ENCODE measurements at places on chromosomes 5 and 9.
A peak's percentile ranks its signal among the peaks of the same experiment; 100 is the strongest.

DNA sequence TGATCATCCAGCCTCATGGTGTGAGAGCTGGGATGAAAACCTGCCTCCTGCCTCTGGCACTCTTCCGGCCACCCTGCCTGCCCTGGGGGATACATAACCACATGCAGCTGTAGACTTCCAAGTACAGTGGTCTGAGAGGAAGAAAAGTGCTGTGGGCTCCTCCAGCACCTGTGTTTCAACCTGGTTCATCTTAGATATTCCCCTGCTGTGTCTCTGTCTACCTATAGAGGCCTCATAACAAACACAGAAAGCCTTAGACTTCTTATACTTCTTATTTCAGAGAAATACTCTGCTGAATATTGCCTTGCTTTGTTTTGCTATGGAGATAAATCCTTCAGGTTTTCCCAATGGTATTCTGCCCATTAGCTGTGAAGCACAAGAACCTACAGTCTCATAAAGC is 19.6 kb upstream of the TNFAIP8 start:
- DNase-seq: no peak

GRCh38 chr5:77003246-77003645 is 27.0 kb upstream of the AGGF1 start:
- DNase-seq: no peak

GRCh38 chr9:99335280-99335679 is 113.2 kb downstream of the SEC61B start:
- DNase-seq: no peak

- no peak for DNase-seq
Observed at GRCh38 chr5:159398936-159399335, 68.6 kb upstream of the IL12B start.

GRCh38 chr9:129412814-129413536 is 207.9 kb downstream of the C9orf50 start:
- peak; percentile 10 for DNase-seq

GRCh38 chr5:41856644-41857491 is 13.4 kb downstream of the OXCT1 start:
- no peak for DNase-seq

DNA sequence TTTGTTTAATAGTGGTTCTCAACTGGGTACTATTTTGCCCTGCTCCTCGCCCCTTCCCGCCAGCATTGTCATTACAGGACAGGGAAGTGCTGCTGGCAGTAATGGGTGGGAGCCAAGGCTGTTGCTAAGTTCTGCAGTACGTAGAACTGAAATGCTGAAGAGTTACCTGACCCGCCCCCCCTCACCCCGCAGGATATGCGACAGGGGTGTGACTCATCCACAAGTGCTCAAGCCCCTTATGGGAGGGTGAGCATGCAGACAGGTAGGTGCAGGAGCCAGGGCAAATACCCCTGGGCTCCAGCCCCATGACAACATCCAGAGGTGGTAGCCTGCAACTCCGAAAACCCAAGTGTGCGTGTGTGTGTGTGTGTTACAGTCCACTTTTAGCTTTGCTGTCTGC is 35.7 kb downstream of the LRRC70 start:
- DNase-seq: no peak

- DNase-seq: no peak
Observed at GRCh38 chr5:37043693-37044092, 167.1 kb downstream of the NIPBL start.

DNA sequence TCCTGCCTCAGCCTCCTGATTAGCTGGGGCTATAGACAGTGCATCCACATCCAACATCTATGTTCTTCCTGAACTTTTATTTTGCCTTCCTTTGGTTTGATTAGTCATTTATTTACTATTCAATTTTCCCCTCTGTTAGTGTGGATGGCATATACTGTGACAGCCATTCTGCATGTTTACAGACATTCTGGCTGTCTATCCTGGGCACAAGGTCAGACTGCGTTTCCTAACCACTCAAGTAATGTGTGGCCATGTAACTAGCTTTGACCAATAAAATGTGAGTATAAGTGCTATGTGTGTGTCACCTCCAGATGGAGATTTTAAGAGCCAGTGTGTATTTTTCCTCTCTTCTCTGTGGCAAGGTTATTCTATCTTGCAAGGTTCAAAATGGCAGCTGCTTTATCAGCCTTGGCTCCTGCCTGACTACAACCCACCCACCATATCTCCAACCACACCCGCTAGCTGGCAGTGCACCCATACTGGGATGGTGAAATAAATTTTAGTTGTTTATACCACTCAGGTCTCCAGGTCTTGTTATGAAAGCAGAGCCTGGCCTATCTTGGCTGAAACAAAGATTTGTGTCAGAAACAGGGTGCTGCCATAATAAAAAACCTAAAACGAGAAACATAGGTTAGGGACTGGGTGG is 32.2 kb downstream of the PDE6A start:
- DNase-seq: no peak

DNA sequence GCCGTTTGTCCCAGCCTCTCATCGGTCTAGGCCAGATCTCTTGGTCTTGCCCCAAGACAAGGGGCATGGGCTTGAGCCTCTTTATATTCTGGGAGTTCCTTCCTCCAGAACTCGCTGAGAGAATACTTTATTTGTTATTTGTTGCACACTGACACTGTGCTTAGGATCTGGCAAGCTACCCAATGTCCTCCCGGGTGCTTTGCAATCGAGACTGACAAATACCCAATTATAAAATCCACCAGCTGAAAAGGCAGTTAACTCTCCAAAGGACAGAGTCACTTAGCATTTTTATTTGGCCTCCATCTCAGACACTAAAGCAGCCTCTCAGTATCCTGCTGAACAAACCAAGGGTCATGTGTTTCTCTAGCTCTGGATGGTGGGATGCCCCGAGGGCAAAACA is 500.2 kb upstream of the DAP start:
- no peak for DNase-seq

- DNase-seq: no peak
Observed at GRCh38 chr9:98375138-98375726, 119.8 kb upstream of the TBC1D2 start.

DNA sequence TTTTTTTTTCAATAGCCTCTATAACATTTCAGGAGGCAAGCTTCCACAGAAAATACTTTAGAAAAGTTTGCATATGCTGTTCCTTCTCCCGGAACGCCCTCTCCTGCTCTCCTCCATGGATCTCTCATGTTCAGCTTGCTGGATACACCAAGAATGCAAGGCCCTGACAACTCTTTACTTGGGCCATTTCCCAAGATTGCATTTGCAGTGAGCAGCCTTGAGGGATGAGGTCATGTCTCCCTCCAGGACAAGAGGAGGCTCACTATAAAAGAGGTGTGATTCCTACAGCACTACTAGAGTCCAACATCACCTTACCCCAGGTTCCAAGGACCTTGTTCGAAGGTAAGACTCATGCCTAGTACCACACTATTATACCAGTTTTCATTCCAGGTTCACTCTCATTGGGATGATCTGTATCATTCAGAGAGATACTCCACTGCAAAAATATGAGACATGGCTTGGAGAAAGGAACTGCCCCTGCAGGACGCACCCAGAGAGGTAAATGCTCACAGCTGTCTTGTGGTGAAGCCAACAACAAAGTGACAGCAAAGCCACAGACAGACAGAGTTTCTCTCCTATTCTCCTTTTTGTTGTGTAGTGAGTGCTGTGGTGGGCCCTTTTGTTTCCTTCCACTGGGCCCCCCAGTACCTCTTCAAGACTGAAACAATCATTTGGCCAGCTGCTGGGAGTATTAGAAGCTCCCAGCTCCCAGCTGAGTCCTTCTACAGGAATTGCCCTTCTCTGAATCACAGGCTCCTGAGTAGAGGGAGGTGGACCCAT is 151.7 kb upstream of the ZNF366 start:
- DNase-seq: no peak

- DNase-seq: no peak
Observed at GRCh38 chr9:134894136-134894860, 13.7 kb downstream of the FCN2 start.

GRCh38 chr5:26148569-26149107 is 889.7 kb downstream of the CDH9 start:
- no peak for DNase-seq

- no peak for DNase-seq
Observed at GRCh38 chr9:116928884-116929283, 241.8 kb downstream of the TRIM32 start.

GRCh38 chr5:84393969-84394368 is 9.3 kb upstream of the EDIL3 start:
- DNase-seq: no peak

DNA sequence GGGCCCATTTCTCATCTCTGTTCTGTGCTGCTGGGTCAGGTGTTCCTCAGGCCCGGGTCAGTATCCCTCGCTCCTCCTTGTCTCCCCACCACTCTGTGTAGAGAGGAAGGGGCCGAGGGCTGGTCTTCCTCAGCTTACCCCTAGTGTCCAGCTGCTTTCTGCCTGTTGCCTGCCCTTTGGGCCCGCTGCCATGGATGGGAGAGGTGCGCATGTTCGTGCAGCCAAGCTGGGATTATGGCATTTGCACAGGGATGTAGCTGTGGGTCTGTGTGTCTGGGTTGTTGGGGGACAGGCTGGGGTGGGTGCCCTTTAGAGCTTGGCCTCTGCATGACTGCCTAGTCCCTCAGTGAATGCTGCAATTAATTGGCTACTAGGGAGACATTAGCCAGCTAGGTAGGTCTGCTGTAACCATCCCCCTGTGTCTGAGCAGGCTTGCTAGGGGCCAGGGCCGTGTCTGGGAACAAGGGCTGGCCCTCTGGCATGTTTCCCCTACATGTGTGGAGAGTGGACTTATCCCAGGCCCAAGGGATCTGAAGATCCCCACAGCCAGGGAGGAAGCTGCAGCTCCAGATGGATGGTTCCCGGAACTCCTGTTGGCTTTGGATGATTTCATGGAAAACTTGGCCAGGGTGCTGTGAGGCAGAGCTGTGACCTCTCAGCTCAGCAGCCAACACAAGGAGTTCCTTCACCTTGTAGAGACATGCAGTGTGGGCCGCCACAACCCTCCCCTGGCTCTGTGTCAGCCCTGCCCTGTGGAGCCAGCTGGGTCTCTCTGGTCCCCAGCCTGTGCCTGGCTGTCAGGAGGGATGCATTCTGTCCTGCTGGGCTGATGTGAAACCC is 161.9 kb downstream of the MACROH2A1 start:
- no peak for DNase-seq

DNA sequence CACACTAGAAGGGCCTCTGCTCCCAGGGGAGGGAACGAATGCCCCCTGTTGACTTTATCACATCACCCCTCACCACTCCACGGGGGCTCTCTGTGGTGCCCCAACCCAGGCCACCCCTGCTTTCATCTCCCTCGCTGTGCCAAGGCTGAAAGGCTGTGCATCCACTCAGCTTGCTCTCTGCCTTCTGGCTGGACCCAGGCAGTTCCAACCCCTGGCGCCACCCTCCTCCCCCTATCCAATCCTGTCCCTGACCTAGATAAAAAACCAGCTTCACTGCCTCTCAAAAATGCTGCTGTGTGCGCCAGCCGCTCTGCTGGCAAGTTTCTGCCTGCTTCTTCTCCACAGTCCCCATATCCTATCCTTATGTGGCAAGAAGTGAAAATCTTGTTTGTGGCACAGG is 22.4 kb upstream of the CORO2A start:
- no peak for DNase-seq

DNA sequence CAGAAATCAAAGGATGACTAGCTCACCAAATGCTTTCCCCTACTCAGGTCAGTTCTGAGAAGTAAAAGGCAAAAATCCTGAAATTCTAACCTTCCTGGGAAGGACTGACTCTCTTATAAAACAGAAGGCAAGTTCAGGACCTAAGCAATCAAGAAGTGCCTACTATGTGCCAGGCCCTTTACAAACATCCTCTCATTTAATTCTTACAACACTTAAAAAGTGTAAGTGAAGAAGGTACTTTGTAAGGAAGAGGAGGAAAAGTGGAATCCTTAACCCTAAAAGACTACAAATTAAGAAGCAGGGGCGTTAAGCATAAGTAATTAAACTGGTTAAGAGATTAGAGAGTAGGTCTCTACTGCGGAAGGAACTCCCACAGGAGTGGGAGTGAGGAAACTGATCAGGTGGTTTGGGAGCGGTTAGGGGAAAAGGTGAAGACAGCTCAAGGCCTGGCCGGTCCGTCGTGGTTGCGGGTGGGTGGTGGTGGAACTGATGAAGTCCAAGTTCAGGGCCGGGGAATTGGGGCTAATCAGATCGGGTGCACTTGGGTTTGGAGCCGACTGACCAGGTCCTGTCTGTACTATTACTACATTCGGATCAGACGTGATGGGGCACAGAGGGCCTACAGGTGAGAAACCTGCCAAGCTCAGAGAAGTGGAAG is 839 bp downstream of the MED27 start:
- no peak for DNase-seq

DNA sequence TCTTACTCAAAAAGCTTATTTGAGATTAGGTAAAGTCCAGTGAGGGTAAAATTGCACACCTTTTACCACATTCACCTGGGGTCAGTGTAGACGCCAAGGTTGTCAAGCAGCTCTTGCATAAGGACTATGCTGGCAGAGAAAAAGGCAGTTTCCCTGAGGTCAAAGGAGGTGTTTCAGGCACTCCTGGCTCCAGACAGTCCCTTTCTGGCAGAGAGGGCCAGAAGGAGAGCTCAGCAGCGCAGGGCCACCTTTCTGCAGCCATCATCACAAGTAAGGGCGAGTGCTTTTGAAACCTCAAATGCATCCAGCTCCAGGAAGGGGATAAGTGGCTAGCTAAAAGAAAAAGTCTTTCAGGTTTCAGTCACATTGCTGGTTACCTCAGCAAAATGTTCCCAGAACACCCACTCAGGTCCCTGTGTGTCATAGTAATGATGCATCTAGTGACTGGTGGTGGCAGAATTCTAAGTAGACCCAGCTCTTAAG is 16.7 kb upstream of the IL13 start:
- no peak for DNase-seq

DNA sequence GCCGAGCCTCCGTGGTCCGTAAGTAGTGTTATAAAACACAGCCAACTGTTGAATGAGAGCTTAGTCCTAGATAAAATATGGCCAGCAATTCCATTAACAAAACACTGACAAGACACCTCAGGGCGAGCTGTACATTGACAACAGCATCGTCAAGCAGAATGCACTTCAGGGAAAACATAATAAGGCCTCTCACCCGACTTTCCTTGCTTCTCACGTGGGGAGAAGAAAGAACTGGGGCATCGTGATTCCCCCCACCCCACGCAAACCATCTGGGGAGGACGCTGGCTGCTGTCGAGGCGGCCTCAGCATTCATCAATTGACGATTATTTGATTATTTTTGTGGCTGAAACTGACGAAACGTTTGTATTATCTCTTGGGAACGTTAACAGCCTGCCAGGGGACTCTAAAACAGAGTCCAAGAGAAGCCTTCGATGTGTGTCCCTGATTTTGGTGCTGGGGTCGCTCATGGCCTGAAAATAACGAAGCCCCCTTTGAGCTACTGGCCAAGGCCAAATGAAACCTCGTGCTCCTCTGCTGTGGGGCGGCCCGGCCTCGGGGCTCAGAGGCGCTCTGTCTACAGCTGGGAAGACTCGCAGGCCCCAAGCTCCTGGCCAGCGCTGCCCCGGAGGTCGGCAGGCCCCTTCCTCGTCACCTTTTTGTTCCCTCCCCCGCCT is 464 bp downstream of the GDF9 start:
- DNase-seq: no peak

GRCh38 chr5:77709993-77710685 is 66.0 kb downstream of the TBCA start:
- DNase-seq: no peak

DNA sequence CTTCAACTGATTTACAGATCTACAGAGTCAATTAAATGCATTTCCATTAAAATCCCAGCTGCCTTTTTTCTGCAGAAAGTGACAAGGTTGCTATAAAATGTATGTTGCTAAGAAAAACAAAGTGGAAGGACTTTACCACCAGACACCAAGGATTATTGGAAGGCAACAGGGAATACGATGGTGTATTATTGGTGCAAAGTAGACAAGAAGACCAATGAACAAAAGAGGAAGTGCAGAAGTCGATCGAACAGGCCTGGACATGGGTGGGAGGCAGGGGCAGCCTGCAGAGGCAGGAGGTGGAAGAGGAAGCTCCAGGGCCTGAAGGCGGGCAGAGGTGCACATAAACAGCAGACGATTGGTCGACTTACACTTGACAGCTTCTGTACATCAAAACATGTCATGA is 10.6 kb upstream of the SLC6A19 start:
- DNase-seq: no peak

All from stimulated activated CD4-positive, alpha-beta T cell treated with anti-CD3 and anti-CD28 coated beads, Interleukin-1b, Interleukin-23, amount 100 ng/mL, for 1 hour (primary cell).